ENCODE measurements at places on chromosomes 3 and 15.
A peak's percentile ranks its signal among the peaks of the same experiment; 100 is the strongest.

DNA sequence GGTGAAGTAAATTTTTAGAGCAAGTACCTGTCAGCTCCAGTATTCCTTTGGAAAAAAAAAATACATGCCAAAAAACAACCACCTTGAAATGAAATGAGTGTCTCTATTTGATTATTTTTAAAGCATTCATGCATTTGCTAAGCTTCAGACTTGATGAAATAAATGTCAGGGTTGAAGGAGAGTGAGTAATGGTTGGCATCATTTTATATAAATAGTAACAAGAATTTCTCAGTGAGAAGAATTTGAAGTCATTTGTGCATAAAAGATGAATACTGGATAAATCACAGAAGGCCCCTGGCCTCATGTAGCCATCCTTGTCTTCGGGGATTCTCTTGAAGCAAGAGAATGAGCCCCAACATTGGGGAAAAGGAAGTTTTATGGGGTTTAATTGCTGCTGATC lies 318.4 kb downstream of the LPP start:
- no peak for DNase-seq

DNA sequence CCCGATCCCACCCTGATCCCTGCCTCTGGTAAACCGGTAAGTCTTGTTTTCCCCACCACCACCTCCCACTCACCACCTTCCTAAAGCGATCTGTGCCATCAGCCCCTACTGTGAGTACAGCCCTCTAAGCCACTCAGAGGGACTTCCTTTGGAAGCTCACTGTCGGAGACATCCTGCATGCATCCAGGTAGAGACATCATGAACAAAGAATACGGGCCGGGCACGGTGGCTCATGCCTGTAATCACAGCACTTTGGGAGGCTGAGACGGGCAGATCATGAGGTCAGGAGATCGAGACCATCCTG lies 13.7 kb upstream of the PCSK6 start:
- no peak for DNase-seq

DNA sequence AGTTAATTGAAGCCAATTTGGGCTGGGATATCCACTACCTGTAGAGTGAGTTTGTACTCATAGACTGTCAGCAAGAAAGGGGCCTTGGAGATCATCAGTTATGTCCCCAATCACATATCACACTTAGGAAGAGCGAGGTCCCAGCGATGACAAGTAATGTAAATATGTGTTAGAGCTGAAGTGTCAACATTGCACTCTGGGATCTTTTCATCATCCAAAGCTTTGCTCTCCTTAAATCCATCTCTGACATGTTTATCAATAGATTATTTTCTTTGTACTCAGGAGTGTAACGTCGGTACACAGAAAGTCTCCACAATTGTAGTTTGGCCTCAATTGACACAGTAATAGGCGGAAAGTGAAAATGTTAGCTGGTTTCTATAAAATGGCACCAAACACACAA lies 113.7 kb upstream of the TPRG1 start:
- DNase-seq = no peak

- DNase-seq = no peak
Measured at GRCh38 chr3:45905755-45906154, 19.4 kb downstream of the CCR9 start.

- DNase-seq = no peak
Measured at GRCh38 chr3:44805960-44806359, 44.4 kb downstream of the KIF15 start.

- no peak for DNase-seq
Measured at GRCh38 chr3:6577584-6577983, 283.3 kb upstream of the GRM7 start.

DNA sequence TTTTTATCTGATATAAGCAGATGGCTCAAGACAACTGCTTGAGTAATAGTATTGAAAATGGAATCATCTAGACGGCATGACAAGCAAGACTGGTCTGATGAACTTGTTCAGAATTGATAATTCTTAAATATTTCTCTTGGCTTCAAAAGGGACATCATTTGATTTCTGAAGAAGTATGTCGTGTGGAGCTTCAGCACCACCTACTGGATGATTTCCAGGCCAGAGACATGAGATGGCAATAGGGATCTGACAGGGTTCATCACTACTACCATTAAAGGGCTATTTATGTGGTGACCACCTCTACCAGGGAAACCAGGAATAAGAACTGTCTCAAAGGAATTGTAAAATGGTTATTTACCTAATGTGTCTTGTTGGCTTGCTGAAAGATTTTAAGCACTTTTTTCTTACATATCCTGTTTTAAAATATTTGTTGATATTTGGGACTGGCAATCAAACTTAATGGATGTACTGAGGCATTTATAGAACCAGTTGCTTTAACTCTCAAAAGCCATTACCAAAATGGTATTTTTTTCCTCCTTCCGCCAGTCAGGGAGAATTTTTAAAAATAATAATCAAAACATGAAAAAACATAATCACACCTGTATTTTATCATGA lies 99.5 kb upstream of the FAM98B start:
- DNase-seq = peak; percentile 66

- DNase-seq = no peak
Measured at GRCh38 chr3:127938800-127939199, 23.8 kb downstream of the KBTBD12 start.

GRCh38 chr15:99114511-99115299 lies 9.8 kb downstream of the SYNM start:
- no peak for DNase-seq

GRCh38 chr3:15116032-15116669 lies 17.2 kb upstream of the RBSN start:
- no peak for DNase-seq

- no peak for DNase-seq
Measured at GRCh38 chr3:14473411-14473891, 66.7 kb downstream of the GRIP2 start.

DNA sequence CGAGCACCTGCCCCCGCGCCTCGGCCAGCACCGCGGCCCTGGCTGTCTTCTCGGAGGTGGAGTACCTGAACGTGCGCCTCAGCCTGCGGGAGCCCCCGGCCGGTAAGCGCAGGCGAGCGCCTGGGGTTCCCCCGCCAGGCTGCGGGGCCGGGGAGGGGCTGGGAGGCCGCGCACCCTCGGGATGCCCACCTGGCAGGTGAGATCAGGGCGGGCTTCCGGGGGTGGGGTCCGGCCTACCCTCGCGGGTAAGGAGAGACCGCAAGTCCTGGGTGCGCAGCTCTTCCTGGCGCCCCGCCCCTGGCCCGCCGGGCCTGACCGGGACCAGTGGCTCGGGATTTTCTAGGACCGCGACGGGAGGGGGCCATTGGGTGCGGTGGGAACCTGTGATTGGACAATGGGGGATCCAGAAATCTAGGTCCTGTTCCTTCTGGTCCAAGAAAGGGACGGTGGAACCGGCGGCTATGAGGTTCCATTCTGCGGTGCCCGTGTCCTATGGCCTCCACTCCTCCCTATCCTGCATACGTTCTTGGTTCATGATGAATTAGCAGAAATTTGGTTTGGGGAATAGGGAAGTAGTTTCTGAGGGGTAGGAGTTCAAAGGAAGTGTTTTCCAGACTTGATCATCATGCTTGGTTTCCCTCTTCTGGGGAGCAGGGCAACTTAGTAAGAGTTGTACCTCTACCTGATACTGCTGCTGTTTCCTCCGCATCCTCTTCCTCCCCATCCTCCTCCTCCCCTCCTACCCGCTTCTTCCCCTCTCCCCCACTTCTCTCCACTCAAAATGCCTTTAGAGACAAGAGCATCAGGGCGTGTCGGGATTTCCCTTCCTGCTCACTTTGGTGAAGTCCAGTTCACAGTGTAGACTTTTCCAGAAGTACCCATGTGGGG lies 808 bp downstream of the ARRDC4 start:
- no peak for DNase-seq

DNA sequence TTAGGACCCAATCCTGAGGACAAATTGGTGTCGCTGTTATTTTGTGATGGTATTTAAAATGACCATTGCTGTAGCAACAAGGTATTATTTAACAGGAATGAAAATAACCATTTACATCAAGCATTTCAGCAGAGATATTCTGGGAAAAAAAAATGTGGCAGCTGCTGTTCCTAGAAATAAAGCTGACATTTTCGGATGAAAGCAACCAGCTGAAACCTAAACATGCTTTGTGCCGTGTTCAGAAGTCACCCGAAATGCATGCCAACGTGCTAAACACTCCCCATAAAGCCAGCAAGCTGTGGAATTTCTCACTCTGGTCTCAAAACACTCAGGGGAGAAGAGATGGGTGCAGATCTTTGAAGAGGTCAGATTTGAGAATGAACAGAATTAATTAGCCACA lies 31.5 kb upstream of the TAFA4 start:
- DNase-seq = no peak

- no peak for DNase-seq
Measured at GRCh38 chr3:106329521-106329920, 460.7 kb upstream of the CBLB start.

DNA sequence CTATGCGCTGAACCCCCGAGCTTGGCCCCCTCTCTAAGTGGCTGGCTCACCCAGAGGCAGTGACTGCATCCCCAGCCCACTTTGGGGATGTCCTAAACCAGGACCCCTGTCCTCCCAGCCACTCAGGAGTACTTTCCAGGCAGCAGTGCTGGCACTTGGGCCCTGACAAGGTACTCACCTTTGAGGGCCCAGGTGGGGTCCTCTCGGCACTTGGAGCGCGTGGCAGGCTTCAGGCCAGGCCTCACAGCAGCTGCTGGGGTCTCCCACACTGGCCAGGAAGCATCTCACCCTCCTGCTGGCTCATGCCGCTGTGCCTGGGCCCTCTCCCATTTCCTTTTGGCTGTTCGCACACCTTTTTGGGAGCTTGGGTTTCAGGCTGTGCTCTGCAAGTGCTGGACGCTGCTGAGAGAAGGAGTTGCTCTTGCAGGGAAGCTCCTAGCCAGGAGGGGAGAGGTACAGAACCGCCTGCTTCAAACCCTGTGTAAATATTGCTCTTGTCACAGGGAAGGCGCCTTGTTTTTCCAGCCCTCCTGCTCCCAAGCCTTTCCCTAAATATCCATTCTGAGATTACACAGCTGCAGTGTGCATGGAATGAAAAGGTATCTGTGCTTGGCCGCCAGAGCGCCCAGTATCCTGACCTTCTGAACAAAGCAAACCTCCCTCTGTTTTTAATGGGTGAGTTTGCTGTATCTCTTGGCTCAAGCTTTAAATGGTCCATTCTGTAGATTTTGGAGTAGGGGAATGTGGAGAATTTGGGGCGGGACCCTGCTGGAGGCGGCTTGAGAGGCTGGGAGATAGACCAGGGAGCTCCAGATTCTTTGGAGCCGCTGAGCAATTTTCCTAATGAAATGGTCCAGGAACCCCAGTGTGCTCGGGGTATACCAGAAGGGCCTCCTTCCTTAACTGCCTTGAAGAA lies 45.6 kb downstream of the DNASE1L3 start:
- DNase-seq = no peak

DNA sequence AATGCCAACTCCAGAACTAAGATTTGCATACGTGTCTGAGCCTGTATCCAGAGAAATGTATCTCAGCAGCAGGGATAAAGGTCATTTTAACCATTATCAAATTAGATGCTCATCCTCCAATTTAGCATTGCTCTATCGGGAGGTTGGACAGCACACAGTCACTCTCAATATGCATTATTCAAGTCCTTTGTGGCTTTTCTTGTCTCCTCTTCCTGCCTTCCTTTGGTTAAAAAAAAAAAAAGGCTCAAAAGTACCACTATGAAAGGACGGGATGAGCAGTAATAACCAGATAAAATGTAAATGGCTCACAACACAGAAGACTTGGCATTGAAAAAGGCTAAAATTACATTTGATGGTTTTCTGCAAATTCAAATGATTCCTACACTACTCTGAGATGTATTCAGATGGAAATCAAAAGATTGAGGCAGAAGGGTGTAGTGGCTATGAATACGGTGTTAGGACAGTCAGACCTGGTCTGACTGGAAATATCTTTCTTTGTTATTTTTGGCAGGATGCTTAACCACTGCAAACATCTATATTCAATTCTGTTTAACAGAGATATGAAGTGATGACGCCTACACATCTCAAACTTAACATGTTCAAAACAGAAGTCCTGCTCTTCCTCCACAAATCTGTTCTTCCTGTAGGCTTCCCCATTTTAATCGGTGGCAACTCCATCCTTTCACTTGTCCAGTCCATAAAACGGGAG lies 109.6 kb downstream of the ADAMTS9 start:
- DNase-seq = no peak

DNA sequence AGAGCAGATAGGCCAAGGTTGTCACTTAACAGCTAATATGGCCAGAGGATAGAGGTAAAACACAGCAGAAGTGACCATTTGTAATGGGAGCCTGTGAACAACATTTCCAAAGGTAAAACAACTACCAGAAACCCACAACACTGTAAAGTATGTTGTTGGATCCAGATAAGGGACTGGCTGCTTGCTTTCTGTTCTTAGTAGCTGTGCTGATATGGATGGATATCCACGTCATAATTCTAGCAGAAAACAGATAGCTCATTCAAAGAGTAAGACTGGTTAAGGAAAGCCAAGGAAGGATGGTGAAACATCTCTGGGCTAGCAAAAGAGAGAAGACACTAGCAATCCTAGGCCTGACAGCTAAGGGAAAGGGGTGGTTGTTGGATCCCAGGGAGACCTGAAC lies 36.9 kb upstream of the SPRED1 start:
- DNase-seq = no peak

DNA sequence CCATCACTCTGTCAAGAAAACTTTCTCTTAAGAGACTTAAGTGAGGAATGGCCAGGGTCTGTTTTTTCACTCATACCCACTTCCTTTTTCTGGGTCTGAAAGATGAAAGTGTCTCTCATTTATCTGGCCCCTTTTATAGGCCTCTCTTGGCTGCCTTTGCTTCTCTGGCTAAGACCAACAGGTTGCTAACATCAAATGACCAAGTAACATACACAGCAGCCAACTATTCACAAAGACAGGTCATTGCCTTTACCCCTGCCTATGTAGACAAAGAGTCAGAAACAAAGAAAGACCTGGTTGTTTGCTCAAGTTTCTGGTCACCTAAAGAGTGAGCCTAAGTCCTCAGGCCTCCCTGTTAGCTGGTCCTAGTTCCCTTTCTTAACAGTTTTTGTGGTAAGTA lies 24.0 kb upstream of the CSTA start:
- DNase-seq = no peak

DNA sequence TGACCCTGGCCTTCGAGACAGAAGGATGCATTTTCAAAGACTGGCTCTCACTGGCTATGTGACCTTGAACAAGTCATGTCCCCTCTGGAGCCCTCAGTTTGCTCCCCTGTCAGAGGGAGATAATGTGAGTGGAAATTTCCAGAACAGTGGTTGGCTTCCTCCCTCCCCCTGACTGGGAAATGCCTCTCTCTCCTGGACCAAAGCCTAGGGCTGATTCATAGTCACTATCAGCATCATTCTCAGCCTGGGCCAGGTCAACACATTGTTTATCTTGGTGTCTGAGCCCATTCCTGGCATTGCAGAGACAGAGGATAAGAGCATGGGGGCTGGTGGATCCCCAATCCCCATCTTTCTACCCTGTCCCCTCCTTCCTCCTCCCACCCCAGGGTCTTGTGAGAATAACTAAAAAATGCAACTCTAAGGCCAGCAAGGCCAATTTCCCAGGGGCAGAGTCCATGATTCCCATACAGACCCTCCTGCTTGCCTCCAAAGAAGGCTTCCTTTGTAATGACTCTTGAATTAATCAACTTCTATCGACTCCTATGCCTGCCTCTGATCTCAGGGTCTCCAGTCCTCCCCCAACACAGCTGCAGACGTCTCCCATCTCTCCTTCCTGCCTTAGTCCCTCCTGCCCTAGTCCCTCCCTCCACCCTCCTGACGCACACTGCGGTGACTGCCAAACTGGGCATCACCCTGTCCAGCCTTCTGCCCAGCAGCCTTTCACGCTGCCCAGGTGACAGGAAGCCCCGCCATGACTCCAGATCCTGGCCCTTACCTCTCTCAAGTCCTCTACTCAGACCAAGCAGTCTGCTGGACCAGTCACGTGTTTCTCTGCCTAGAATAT lies 35.4 kb upstream of the CORO2B start:
- DNase-seq = no peak

Measured in NCI-H446 (cell line).